ENCODE measurements at places on chromosomes 6 and 20.
A peak's percentile ranks its signal among the peaks of the same experiment; 100 is the strongest.

DNA sequence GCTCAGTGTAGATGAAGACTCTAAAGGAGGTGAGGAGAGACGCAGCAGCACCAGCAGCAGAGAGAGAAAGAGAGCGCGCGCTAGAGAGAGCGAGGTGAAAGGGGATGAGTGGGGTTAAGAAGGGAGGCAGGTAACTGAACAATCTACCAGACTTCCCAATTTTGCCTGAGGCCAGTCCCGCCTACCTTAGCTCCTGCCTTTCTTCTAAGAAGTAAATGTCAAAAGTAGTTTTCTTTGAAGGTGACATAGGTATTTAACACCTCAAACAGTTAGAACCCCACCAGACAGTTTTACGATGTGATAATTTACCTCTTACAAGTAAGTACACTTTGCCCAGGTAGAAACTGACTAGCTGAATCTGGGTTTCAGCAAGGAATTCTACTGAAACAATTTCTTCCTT is 132.0 kb upstream of the EEF1E1 start:
- no peak for DNase-seq

GRCh38 chr6:447381-448165 is 56.0 kb downstream of the IRF4 start:
- peak; percentile 39 for DNase-seq

- no peak for DNase-seq
Measured at GRCh38 chr20:48159145-48160008, 374.1 kb upstream of the SULF2 start.

GRCh38 chr6:131655387-131655786 is 18.3 kb downstream of the ENPP3 start:
- DNase-seq = no peak

- no peak for DNase-seq
Measured at GRCh38 chr6:108633436-108633835, 72.7 kb downstream of the FOXO3 start.

GRCh38 chr6:147530132-147531060 is 21.9 kb downstream of the SAMD5 start:
- DNase-seq = no peak

- DNase-seq = no peak
Measured at GRCh38 chr6:84424956-84425355, 197.5 kb upstream of the CEP162 start.

DNA sequence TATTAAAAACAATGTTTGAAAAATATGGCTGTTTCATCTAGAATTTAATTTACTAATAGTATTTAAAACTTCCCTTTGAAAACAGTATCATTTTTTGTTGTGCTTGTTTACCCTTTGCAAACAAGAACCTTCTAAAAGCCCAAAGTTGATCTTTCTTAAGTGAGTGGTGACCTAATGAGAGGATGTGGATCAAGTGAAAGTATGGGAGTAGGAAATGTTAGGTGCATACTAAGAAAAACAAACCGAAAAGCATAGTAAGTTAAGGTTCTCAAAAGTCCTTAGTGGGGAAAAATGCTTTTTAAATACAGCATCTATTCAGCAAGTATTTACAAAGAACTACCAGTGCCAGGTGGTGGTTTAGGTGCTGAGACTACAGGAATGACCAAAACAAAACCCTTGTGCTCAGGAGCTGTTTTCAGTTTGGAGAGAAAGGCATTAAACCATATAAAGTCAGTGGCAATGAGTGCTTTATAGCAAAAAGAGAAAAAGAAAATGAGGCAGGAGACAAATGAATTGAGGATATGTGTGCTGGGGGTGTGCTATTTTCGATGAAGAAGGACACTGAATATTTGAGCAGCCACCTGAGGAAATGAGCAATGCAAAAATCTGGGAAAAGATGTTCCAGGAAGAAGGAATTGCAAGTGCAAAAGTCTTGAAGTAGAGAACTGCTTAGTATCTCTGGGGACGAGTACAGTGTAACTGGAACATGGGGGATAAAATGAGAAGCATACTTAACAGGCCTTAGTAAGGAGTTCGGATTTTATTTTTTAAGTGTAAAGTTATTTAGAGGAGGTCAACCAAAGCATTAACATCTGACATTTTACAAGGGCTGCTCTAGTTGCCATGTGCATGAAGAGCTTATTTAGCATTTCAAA is 24.0 kb downstream of the RNF146 start:
- DNase-seq = no peak

GRCh38 chr6:33683576-33684427 is 27.7 kb downstream of the UQCC2 start:
- no peak for DNase-seq

- no peak for DNase-seq
Measured at GRCh38 chr6:75870389-75870788, 121.3 kb downstream of the MYO6 start.

- no peak for DNase-seq
Measured at GRCh38 chr6:64985726-64986125, 721.3 kb downstream of the EYS start.

DNA sequence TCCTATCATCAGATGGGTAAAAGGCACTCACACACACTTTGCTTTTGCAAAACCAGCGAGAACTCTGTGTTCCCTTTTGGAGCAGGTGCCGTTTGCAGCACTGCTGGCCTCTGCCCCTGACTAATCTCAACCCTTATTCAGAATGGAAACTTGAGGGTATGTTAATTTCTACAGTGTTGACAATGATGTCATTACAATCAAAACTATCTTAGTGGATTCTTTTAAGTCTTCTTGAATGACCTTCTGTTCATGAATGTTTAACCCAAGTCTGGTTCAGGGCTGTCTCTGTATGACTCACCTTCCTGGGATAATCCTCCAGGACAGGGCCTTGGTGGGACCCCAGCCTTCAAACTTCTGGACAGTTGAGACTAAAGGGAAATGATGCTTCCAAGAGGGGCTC is 197.9 kb downstream of the CDH4 start:
- no peak for DNase-seq

GRCh38 chr20:46791722-46792416 is 82.4 kb downstream of the SLC2A10 start:
- DNase-seq = no peak

GRCh38 chr6:167470836-167471547 is 146.1 kb downstream of the TTLL2 start:
- DNase-seq = no peak

DNA sequence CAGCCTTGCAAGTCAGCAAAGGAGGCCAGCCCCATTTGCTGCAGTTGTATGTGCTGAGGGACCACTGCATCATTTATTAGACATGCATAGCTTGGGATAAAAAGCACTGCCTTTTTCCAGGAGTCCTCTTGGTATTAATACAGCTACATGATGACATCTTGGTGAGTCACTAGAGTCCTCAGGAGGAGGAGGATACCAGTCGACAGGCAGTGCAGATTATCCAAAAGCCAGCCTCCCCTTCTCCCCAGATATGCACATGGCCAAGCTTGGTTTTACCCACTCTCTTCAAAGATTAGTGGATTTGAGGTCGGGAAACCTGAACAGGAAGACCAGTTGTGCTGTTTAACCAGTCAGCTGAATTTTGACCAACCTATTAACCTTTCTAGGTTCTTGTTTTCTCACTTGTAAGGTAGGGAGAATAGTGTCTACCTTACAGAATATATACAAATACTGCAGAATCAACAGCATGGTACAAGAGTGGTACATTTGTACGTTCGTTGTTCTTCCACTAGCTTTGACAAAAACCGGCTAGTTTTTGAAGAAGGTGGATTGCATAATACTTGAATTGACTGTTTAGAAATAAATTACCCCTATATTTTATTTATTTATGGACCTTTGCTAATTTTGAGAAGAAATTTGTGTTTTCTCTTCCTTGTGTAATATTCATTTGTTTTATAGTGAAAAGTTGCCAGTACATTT is 31.9 kb downstream of the VAPB start:
- DNase-seq = no peak

- peak; percentile 15 for DNase-seq
Measured at GRCh38 chr6:32941214-32941768, 463 bp upstream of the HLA-DMB start.

DNA sequence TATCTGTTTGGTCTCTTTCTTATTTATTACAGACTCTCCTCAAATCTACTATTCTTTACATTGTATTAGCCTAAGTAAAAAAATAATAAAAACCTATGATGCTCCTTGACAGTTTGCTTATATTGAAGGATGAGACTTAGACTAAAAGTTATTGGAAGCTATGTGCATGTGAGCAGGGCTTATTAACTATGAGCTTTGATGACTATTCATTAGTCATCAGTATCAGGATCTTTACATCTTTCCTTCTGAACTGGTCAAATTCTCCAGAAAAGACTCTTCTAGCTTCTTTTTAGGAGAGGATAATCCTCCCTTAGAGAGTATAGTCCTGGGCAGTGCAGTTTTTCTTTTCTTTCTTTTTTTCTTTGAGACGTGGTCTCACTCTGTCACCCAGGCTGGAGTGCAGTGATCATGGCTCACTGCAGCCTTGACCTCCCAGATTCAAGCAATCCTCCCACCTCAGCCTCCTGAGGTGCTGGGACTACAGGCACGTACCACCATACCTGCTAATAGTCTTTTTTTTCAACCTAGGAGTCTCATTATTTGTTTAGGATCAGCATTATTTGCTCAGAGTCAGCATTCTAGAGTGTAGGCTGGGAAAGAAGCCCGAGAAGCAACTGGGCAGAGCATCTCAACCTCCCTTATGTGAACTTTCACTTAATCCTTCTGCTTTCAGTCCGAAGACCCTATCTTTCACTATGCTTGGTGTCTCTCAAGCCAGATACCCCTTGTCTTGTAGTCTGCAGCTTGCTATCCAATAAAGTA is 37.1 kb upstream of the YWHAB start:
- DNase-seq = no peak

- no peak for DNase-seq
Measured at GRCh38 chr20:19453410-19453809, 241.0 kb downstream of the SLC24A3 start.

DNA sequence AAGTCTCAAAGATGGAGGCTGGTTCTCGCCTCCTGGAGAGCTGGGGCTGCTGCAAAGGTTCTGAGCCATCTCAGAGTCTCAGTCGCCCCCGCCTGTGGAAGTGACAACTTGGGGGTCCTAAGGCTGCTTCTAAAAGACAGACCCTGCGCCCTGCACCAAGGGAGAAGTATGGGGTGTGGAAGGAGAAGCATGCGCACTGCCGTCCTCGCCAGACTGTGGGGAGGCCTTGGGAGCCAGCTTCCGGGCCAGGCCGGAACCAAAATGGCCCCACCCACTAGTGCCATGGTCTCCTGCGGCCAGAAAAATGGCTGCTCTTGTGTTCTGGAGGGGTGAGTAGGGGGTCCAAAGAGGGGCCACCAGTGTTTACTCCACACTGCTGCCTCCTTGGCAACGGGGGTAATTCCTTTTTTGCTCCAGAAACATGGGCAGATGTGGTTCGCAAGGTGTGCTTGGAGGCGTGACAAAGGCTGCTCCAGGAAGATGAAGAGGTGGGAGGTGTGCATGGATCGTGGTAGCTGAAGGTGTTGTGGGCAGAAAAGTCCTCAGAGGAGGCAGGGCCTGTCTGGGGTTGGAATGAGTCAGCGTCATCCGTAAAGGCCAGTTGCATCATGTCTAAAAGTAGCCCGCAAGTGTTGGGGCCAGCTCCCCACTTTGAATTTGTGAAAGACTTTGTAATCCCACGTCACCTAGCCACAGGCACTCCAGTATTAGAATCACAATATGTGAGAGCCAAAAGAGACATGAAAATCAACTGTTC is 329.8 kb upstream of the SOX4 start:
- DNase-seq = no peak

- DNase-seq = no peak
Measured at GRCh38 chr20:58264271-58264670, 35.8 kb upstream of the ANKRD60 start.

DNA sequence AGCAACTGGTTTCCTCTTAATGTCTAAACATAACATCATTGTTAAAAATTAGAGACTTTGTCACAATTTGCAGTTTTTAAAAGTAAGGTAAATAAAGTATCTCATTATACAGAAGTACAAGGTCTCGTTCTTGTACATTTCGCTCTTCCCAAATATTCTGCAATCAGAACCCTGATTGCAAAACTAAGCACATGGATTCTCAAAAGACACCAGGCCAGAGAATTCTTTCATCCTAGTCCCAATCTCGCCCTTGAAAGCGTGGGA is 355 bp upstream of the AKAP7 start:
- no peak for DNase-seq

- no peak for DNase-seq
Measured at GRCh38 chr6:47103931-47104330, 61.8 kb upstream of the ADGRF1 start.

- DNase-seq = no peak
Measured at GRCh38 chr6:28657381-28657768, 131.7 kb downstream of the GPX5 start.

DNA sequence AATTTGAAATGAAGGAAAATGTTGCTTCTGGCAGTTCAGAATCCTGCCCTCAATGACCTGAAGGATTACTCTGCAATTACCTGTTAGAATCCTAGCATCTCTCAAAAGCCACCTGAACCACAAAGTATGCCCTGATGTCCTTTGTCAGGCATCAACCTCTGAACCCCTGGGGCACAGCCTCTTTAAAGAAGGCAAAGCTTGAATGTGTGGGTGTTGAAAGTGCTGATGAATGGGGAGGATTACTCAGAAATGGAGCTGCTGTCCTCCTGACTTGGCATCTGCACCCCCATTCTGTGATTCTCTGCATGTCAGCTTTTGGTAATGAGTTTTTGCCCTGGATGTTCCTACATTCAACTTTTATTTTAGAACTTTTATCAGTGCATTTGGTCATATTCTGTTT is 179.2 kb downstream of the PKHD1 start:
- no peak for DNase-seq

GRCh38 chr6:138522611-138523010 is 23.3 kb upstream of the NHSL1 start:
- no peak for DNase-seq

GRCh38 chr6:45420909-45421708 is 43.4 kb upstream of the SUPT3H start:
- no peak for DNase-seq

- DNase-seq = no peak
Measured at GRCh38 chr6:118768904-118769325, 117.5 kb upstream of the CEP85L start.

GRCh38 chr20:44642203-44643153 is 9.0 kb downstream of the ADA start:
- DNase-seq = no peak

DNA sequence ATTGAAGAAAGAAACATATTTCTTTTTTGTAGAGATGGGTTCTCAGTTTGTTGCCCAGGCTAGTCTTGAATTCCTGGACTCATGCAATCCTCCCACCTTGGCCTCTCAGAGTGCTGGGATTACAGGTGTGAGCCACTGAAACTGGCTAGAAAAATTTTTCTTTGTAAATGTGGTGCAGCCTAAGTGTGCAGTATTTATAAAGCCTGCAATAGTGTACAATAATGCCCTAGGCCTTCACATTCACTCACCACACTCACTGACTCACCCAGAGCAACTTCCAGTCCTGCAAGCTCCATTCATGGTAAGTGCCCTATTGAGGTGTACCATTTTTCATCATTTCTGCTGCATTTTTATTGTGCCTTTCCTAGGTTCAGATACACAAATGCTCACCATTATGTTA is 31.4 kb downstream of the NHSL1 start:
- DNase-seq = no peak

GRCh38 chr6:47221565-47221964 is 88.1 kb downstream of the TNFRSF21 start:
- no peak for DNase-seq

- DNase-seq = no peak
Measured at GRCh38 chr6:108130262-108130661, 35.6 kb upstream of the NR2E1 start.

- DNase-seq = peak; percentile 74
Measured at GRCh38 chr6:30678964-30679726, 6.3 kb upstream of the DHX16 start.

GRCh38 chr20:732727-733126 is 35.6 kb downstream of the SLC52A3 start:
- no peak for DNase-seq

Measured in stimulated activated CD4-positive, alpha-beta T cell treated with anti-CD3 and anti-CD28 coated beads, TNF-alpha, amount 100 ng/mL, for 1 hour (primary cell).